ENCODE measurements at places on chromosomes 1 and 21. TPM values are rescaled to one million over a fixed set of nuclear protein-coding genes. Genes with fewer than 3 reads are reported as not detected.

ELAPOR1 gene
- total RNA-seq = 0.64 TPM

TMEM52 gene
- total RNA-seq = 2.9 TPM

KLHDC9 gene
- total RNA-seq = 9.8 TPM

CELA2A gene
- total RNA-seq = not detected

Measured in breast epithelium (tissue), 4 donors.